Ureter (tissue), 1 donor: ENCODE measurements at places on chromosomes 2 and 18. TPM values are rescaled to one million over a fixed set of nuclear protein-coding genes. Genes with fewer than 3 reads are reported as not detected.

- DNase-seq = no peak
Observed at GRCh38 chr18:60649842-60650536, 277.4 kb upstream of the MC4R start.

The ERBB4 gene
- 10.2 TPM for total RNA-seq

The TM4SF20 gene
- total RNA-seq = not detected

DNA sequence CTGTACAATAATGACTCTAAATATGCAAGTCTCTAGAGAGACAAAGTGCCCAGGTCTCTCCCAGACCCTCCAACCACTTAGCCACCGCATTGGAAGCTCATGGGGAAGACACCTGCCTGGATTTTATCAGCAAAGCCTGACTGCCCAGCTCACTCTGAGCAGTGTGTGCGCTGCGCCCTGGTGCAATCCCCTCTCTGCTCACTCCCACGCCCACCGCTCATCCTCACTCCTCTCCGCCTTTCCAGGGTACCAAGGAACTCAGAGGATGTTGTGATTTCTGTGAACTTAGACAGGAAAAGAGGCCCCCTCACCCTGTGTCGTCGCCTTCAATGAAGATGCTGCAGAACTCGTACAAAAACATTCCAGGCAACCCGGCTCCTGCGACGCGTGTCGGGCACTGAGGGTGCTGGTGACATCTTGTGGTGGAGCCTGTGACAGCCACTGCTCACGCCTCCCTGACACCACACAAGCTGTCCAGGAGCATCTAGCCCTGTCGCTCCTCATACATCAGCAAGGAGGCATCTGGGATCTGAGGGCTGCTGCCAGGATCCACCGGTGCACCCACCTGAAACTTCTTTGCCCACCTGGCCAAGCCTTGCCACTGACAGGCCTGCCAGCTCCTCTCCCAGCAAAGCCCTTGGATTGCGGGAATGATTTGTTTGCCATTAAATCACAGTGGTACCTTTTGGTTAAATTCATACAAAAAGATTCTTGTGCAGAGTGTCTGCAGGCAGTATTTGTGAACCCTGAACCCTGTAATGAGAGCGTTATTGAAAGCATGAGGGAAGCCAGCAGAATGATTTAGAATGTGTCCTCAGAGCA, 220.4 kb downstream of the ZNF516 start:
- no peak for DNase-seq

The OXER1 gene
- 3.1 TPM for total RNA-seq

GRCh38 chr2:180450841-180451240, 443.7 kb upstream of the CWC22 start:
- no peak for DNase-seq

The MOCOS gene
- total RNA-seq = 38.0 TPM

The PLEK gene
- 3.7 TPM for total RNA-seq

The BOLL gene
- not detected for total RNA-seq
